ENCODE measurements at places on chromosomes 1 and 21.

DNA sequence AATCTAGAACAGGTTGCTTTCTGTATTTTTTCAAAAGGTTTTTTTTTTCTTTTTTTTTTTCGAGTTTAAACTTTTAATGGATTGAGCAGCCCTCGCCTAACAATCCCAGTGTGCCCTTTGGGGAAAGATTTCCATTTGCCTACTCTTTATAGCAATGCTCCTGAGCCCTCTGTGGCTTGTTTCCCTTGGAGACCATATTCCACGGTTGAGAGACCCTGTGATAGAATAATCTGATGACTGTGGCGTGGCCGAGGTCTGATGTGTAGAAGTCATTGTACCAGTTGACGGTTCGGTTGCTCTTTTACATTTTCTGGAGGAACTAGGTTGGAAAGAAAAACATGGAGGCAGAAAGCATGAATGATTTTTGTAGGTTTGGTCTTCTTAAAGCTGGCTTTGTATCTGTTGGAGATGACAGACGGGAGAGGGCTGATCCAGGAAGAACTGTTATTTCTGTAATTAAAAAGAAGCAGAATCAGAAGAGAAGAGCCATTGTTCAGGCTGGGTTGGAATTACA, 305.7 kb upstream of the NRIP1 start:
- DNase-seq, result no peak

- no peak for DNase-seq
Measured at GRCh38 chr21:31287201-31287600, 56.9 kb downstream of the TIAM1 start.

GRCh38 chr21:46340998-46341397, 17.0 kb downstream of the PCNT start:
- DNase-seq, result no peak

DNA sequence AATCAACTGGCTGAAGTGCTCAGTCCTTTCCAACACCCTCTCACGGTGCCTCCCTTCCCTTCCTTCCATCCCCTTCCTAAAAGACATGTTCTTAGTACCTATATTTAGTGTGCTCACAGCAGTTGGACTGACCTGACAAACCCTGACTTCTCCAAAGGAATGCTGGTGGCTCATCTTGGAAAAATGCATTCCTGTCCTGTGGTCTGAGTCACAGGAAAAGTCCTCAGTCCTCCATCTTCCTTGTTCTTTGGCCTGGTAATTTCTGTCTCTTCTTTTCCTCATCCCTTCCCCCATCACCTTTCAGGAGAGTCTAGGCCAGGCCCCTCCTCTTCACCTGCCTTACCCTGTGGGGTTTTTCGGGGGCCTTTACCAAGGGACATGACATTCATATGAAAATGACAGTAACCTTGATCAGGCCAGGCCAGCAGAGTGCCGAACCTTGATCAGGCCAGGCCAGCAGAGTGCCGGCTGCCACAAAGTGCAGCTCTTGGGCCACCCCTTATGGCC, 7.2 kb downstream of the ATP1B1 start:
- DNase-seq, result no peak

DNA sequence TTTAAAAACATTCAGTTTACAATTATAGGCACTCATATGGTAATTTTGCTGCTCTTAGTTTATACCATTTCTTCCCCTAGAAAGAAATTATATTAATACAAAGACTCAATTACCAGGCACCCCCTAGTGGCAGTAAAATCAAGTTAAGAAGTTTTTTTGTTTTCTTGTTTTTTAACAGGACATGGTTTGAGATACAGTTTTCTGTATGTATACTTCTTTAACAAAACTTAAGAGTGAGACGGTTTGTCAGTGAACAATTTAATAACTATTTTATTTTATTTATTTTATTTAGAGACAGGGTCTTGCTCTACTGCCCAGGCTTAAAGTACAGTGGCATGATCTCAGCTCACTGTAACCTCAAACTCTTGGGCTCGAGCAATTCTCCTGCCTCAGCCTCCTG, 224.6 kb downstream of the FAF1 start:
- DNase-seq, result no peak

Measured in activated CD4-positive, alpha-beta T cell treated with anti-CD3 and anti-CD28 coated beads, Interleukin-2, amount 50 U/mL, for 24 hours (primary cell).